Activated gamma-delta T cell (primary cell): ENCODE measurements at places on chromosomes 16 and 17.

- no peak for DNase-seq
Measured at GRCh38 chr17:38994026-38994425, 26.8 kb upstream of the FBXO47 start.

GRCh38 chr16:16908077-16908476 is 529.1 kb downstream of the NPIPA7 start:
- no peak for DNase-seq

DNA sequence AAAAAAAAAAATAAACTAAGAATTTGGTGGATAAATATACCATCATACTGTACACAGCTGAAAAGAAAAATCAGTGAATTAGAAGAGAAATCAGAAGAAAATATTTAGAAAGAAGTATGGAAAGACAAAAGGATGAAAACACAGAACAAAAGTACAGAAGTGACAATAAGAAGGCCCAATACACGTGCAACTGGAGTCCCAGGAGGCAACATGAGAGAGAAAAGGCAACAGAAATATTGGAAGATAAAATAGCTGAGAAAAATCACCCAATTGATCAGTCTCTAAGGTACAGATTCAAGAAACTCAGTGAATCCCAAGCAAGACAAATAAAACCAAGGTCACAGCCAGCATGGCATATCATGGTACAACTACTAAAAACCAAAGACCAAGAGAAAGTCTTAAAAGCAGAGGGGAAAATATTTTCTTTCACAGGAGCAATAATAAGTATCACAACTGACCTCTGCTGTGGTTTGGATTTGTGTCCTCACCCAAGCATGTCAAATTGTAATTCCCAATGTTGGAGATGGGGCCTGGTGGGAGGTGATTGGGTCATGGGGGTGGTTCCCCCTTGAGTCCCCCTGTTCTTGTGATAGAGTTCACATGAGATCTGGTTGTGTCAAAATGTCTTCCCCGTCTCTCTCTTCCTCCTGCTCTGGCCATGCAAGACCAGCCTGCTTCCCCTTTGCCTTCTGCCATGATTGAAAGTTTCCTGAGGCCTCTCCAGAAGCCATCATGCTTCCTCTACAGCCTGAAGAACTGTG is 20.2 kb upstream of the ENGASE start:
- no peak for DNase-seq

DNA sequence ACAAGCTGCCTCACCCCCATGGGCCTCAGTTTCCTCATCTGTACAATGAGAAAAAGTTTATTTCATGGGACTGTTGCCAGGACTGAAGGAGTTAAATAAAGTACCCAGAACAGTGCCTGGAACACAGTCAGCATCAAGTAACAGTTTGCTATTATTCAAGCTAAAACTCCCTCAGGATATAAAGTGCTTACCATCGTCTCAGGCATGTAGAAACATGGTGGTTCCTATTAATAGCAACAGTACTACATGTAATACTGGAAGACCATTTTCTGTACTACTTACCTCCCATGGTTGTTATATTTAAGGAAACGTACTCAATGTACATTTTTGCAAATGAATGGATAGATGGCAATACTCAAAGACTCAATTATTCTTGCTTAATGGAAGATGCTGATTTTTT is 93.4 kb downstream of the NCOR1 start:
- no peak for DNase-seq

DNA sequence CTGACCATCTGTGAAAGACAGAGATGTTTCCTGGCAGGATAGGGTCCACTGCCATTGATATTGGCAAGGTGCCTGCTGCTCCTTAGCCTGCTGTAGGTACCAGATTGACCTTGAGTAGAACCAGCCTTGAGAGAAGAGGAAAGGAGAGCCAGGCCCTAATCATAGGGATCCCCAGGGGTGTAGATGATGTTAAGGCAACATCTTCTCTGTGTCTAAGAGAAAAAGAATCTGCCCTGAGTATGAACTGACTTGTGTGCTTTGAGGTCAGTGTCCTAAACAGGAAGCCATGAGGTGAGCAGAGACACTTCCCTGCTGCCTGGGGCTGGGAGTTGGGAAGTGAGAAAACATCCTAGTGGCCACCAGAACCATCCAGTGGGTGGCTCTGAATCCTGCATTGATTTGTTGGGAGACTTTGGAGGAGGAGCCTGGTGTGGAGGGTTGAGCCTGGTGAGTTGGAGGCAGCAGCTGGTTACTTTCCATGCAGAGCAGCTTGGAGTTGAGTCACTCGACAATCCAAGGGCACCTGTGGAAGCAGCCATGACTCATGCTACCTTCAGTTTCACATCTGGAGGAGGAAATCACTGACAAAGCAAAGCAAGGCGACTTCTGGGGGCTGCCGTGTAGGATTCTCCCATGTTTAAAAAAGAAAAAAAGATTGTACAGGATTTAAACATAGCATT is 47.8 kb downstream of the BMERB1 start:
- no peak for DNase-seq

- no peak for DNase-seq
Measured at GRCh38 chr17:55666806-55667205, 55.9 kb downstream of the TMEM100 start.

- DNase-seq = no peak
Measured at GRCh38 chr17:68624381-68624780, 23.2 kb upstream of the FAM20A start.

- no peak for DNase-seq
Measured at GRCh38 chr17:74493331-74493833, 26.9 kb downstream of the CD300A start.

GRCh38 chr17:36133602-36134236 is 30.1 kb downstream of the CCL4 start:
- DNase-seq = no peak

GRCh38 chr17:50593321-50593720 is 32.8 kb downstream of the CACNA1G start:
- DNase-seq = no peak

- DNase-seq = no peak
Measured at GRCh38 chr17:1239210-1239609, 31.0 kb upstream of the BHLHA9 start.

DNA sequence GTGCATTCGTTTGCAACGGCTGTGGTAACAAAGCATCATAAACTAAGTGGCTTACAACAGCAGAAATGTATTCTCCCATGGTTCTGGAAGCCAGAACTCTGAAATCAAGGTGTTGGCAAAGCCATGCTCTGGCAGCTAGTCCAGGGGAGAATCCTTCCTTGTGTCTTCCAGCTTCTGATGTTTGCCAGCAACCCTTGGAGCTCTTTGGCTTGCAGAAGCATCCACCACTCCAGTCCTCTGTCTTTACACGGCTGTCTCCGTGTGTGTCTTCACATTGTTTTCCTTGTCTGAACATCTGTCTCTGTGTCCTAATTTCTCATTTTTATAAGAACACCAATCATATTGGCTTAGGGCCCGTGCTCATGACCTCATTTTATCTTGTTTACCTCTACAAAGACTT is 265.3 kb upstream of the HSBP1 start:
- no peak for DNase-seq

DNA sequence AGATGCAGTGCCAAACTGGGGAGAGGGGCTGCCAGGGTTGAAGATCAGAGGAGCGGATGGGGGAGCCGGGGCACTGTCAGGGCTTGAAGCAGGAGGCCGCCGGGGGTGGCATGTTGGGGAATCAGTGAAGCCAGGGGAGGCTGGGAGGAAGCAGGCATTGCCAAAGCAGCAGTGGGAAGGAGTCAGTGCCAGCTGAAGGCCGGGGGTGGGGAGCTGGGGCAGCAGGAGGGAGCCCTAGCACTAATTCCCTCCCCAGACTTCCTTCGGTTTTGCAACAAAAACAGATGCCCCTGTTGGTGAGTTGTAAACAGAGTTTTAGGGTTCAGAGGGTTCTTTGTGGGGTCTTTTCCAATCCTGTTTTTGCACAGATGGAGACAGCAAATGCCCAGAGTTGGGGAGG is 10.9 kb upstream of the TAC4 start:
- no peak for DNase-seq

GRCh38 chr16:921321-921905 is 49.4 kb downstream of the LMF1 start:
- DNase-seq = no peak

DNA sequence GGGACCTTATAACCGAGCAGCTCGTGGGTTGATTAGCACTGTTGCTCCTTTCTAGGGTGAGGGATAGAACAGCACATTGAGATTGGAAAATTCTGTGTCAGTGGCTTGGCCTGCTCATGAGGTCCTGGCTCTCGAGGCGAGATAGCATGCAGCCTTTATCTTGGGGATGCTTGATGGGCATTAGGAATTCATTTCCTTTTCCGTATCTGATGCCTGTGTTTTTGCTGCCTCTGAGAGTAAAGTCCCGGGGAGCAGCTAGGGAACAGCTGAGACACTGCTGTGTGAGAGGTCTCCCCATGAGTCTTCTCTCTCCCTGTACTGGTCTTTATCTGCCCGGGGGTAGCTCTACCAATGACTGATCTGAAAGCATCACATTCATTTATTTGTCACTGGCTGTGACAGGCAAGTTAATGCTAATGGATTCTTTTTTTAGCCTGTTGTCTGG is 14.5 kb downstream of the MSI2 start:
- DNase-seq = no peak

- DNase-seq = no peak
Measured at GRCh38 chr16:7209598-7209997, 123.0 kb upstream of the RBFOX1 start.

GRCh38 chr17:72890711-72891110 is 201.8 kb downstream of the SLC39A11 start:
- DNase-seq = no peak

GRCh38 chr16:64858076-64858475 is 263.8 kb downstream of the CDH11 start:
- DNase-seq = no peak

DNA sequence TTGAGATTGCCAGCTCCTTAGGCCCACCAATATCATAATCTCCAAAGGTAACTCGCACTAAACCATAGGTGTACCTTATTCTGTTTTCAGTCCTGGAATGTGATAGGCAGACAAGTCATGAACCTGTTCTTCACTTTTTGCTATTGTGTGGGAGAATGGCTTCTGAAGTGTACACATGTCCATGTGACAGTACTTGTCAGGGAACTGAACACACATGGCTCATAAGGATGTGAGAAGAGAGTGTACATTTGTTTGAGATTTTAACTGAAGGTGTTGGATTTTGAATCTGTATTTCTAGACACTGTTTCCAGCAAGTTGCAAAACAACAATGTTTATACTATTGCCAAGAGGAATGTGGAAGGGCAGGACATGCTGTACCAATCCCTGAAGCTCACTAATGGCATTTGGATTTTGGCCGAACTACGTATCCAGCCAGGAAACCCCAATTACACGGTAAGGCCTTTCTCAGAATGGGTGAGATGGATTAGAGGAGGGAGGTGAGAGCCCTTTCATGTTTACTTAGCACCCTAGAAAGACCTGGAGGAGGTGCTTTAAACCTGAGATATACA is 14.5 kb upstream of the RASL10B start:
- DNase-seq = no peak

GRCh38 chr16:47695756-47696155 is 234.6 kb downstream of the PHKB start:
- no peak for DNase-seq

GRCh38 chr16:2762711-2763110 is 10.3 kb downstream of the SRRM2 start:
- DNase-seq = no peak

DNA sequence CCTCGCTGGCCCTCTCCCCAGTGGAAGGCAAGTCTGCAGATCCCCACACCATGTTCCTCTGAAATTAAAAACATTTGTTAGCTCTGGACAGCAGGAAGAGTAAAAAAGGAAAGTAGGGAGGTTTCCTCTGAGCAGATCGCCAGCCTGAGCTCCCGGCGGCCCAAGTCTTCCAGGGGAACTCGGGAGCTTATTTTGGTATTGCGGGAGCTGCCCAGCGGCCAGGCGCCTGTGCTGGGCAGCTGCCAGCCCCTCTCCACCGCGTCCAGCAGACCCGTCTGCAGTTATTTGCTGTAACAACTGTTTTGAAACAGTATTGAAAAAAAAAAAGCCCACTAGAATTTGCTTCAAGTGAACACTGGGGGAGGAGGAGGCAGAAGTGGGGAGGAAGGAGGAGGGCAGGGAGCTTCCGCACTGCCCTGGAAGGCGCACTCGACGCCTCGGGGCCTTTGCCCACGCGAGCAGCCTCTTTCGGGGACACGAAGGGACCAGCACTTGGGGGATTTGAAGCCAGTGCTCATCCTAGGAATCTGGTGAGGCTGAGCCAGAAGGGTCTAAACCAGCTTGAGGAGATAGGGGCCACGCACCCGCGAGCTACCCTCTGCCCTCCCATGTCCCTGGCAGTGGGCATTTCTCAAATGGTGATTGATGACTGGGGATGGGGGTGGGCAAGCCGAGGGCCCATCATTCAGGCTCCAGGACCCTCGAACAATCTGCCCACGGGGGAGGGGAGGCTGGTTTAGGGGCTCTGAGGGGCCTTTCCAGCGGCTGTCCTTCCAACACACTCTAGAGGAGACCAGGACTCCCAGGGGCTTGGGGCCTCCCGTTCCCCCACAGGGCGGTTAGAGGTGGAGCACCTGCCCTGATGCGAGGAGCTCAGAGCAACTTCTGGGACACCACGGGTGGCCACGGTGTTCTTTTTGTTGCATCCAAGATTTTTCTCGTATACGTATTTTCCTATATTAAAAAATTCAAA is 3.0 kb upstream of the BAHCC1 start:
- no peak for DNase-seq

- DNase-seq = no peak
Measured at GRCh38 chr17:333626-334396, 18.8 kb downstream of the RPH3AL start.

- DNase-seq = no peak
Measured at GRCh38 chr17:2705263-2705662, 6.3 kb downstream of the CLUH start.

DNA sequence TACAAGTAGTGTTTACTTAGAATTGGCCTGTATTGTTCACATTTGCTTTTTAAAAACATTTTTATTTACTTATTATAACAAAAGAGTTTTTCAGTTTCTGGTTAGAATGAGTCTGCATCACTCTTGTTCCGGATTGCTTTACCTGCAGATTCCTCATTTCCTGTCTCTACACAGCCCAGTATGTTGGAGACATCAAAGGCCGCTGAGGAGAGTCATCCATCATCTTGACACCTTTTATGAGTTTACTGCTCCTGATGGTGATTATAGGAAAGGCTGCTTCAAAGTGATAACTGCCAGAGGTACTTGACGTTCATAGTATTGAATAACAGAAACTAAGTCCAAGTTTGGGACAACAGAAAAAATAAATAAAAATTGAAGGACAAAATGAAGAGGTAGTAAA is 490.5 kb upstream of the CA10 start:
- DNase-seq = no peak
